ENCODE measurements at places on chromosomes 2 and 18.

- DNase-seq = no peak
Observed at GRCh38 chr2:82667491-82667890, 1791.6 kb downstream of the SUCLG1 start.

DNA sequence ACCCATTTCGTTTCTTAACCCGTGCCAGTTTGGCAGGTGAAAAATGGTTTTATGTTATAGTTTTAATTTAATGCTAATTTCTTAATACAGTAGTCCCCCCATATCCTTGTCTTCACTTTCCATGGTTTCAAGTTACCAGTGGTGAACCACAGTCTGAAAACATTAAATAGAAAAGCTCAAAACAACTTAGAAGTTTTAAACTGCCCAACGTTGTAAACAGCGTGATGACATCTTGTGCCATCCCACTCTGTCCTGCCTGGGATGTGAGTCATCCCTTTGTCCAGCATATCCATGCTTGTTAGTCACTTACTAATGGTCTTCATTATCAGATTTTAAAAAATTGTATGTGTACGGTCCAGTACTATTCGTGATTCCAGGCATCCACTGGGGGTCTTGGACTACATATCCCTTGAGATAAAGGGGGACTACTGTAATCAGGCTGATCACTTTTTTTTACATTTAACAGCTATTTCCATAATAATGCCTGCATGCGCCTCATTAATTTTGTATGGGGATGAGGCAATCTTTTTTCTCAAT, 31.9 kb downstream of the SLC66A3 start:
- DNase-seq = no peak

DNA sequence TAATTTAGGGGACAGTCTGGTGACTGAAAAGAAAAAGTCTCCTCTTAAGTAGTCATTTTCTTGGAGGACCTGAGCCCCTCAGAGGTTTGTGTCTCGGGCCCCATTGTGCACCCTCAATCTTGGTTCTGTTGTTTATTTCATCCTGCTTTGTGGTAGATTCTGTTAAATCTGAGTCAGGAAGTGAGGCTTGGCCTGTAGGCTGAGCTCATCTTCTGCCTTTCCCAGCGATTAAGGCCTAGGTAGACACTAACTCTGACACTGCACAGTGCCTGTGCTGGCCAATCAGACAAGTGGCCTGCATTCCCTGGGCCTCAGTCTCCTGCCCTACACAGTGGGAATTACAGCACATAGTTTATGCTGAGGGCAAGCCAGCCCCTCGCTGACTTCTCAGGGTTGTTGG, 80.2 kb downstream of the CTIF start:
- DNase-seq = no peak

DNA sequence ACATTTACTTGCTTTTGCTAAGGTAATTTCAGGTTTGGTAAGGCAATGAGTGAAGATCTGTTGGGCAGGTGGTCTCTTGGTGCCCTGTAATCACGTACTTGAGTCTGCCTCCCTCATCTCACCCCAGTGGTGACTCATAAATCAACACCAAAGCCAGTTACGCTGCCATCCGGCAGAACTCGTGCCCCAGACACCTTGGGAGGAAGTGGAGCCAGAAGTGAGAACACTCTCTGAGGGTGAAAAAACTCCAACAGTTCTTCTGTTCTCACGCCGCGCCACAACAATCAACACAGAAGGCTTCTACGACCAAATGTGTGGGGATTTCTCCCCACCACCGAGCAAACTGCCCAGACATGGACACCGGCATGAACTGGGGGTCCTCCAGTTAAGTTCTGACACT, 206.2 kb downstream of the ARL4C start:
- DNase-seq = peak; percentile 48

DNA sequence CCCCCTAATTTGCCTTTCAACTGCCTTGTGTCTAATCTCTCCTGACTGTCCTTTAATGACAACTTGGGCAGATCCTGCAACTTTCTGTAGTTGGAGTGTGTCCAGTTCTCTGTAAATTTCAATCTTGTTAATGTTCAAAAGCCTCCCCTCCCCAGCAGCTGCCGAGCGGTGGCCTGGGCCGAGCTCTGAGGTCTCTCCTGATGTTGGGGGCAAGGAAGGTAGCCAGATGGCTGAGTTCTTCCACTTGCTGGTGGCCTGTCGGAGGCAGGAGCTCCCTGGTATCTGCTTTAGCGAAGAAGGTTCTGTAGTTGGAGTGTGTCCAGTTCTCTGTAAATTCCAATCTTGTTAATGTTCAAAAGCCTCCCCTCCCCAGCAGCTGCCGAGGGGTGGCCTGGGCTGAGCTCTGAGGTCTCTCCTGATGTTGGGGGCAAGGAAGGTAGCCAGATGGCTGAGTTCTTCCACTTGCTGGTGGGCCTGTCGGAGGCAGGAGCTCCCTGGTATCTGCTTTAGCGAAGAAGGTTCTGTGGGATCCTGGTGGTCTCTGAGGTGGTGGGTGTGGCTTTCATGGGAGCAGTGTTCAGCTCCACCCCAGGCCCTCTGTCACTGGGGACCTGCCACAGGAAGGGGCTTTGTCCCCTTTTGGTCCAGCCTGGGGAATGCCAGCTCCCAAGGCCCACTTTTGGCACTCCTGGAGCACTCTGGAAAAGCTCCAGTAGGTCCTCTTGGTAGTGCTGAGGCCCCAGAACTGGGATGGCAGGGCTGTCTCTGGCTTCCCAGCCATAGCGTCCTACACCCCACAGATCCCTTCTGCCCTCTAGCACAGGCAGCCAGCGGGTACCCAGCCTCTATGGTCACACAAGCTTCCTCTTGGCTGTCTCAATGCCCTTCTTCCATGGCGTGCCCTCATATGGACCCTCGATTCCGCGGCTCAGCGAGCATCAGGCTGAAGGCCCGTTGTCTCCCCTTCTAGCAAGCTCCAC, 211.9 kb downstream of the ALPK2 start:
- DNase-seq = no peak

- no peak for DNase-seq
Observed at GRCh38 chr2:218879776-218880101, 913 bp upstream of the WNT10A start.

DNA sequence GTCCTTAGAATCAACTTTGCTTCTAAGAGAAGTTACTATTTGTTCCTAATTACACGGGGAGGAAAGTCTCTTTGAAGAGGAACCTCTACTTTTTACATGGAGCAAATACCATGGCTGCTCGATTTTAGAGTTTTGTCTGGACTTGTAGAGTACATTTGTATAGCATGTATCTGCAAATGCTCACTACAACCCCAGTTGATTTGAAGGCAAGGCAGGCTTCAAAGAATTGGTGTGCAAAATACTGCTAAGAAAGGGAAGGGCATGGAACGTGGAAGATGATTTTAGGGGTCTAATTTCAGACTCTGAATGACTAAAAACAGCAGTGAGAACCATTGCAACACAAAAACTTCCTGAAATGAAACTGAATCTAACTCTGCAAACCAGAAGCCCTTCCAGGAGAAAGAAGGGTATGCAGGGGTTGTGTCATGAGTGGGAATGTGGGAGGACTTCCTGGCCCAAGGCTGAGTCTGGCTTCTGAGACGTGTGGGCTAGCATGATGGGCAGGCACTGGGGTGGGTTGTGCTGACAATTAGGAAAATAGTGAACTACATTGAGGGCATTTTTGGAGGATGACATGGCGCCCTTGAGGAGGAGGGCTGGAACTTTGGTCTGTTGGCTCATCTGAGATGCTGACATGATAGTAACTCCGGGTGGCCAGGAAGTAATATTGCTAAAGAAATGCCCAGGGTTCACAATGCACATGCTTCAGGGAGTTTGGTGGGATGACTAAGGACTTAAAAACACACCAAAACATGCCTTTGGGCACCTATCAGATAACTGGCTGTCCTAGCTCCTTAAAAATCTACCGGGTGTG, 18.9 kb upstream of the IL1R2 start:
- no peak for DNase-seq

- DNase-seq = no peak
Observed at GRCh38 chr2:219385958-219386520, 1.7 kb downstream of the DNPEP start.

DNA sequence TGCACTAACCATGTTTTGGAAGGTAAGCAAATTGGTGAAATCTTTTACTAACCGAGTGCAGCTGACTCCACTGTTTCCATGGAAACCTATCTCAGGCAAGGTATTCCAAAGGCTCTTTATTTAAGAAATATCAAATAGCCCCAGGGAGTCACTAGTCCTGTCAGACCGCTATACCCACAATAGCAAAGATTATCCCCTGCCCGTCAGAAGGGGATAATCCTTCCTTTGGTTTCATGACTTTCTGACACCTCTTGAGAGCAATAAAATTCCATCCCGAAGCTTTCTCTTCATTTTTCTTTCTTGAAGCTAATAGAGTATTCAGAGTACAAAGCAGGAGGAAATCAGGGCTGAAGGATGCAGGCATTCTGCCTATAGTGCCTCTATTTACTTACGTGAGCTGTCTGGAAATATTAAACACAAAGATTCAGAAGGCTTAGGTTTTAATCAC, 34.7 kb upstream of the MAP2 start:
- no peak for DNase-seq

DNA sequence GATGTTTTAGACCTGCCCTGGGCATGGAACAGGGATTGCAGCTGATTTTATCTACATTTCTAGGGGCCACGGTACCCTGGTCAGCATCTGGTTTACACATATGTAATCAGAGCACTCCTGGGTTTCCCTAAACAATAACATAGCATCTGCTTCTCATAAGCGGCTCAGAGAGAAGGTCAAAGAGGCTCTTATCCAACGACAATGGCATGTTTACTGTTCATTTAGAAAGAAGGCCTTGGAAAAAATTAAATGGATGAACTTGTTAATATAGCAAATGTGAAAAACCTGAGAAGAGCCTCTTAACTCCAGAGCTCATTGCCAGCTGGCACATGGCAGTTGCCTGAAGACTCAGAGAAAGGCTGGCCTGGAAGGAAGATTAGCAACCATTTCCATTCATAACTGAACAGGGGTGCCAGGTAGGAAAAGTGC, 202.8 kb upstream of the THUMPD2 start:
- DNase-seq = no peak

DNA sequence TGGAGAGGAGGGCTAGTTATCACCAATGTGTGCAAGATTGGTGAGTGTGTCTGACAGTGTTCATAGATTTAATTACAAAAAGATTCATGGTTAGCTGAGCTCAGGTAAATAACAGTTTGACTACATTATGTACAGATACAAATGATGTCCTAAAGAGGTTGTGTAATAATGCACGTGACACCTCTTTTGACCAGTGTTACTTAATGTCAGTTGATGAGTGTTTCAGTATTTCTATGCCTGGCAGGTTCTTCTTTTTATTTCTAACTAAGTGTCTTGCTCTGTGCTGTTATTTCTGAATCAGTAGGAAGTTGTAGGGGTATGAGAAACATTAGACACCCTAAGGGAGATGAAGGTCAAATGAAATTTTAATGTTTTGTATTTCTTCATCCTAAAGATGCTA, 7.9 kb upstream of the INHBB start:
- no peak for DNase-seq

Data from stimulated activated CD4-positive, alpha-beta T cell treated with anti-CD3 and anti-CD28 coated beads, Interleukin-4, amount 100 ng/mL, for 48 hours (primary cell).